ENCODE measurements at places on chromosomes 3 and 15.

DNA sequence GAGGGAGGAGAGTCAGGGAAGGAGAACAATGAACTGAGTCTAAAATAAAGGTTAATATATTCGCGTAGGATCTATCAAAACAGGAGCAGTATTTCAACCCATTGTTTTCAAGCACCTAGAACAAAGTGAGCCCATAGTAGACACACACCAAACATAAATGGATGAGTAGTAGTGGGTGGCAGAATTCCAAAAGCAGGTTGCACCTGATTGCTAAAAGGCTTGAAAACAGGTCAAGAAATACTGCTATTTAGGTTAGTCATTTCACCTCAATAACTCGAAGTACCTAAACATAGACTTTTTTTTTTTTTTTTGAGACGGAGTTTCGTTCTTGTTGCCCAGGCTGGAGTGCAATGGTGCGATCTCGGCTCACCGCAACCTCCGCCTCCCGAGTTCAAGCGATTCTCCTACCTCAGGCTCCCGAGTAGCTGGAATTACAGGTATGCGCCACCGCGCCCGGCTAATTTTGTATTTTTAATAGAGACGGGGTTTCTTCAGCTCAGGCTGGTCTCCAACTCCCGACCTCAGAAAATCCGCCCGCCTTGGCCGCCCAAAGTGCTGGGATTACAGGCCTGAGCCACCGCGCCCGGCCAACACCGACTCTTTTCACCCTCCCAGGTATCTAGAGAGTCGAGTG, 855 bp upstream of the ABHD5 start:
- no peak for DNase-seq

GRCh38 chr15:67508407-67508806, 12.5 kb upstream of the C15orf61 start:
- DNase-seq, result no peak

DNA sequence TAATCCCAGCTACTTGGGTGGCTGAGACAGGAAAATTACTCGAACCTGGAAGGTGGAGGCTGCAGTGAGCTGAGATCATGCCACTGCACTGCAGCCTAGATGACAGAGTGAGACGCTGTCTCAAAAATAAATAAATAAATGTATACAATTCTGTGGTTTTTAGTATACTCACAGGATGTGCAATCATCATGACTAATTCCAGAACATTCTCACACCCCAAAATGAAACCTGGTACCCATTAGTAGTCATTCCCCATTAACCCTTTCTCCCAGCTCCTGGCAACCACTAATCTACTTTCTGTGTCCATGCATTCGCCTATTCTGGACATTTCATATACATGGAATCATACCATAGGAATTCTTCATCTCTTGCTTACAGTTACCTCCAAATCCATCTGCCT, 44.5 kb downstream of the LRRFIP2 start:
- no peak for DNase-seq

GRCh38 chr15:26974120-26974780, 3.3 kb downstream of the GABRG3 start:
- DNase-seq, result no peak

GRCh38 chr3:12644331-12644937, 19.5 kb downstream of the RAF1 start:
- no peak for DNase-seq

- DNase-seq, result no peak
These were observed 56.8 kb upstream of the TPM1 start for GRCh38 chr15:62985768-62986167.

GRCh38 chr3:161770484-161771386, 274.1 kb downstream of the OTOL1 start:
- peak; percentile 5 for DNase-seq

GRCh38 chr3:37075955-37076354, 82.6 kb downstream of the MLH1 start:
- no peak for DNase-seq

DNA sequence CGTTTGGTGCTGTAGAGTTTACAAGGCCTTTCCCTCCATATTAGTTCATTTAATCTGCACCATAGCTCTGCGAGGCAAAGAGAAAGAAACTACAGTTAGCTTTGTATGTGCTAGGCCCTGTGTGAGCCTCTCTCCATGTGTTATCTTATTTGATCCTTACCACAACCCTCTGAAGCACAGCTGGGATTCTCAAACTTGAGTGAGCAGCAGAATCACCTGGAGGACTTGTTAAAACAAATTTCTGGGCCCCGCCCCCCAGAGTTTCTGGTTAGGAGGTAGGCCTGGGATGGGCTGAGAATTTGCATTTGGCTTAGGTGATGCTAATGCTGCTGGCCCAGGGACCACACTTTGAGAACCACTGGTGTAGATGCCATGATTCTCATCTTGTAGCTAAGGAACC, 12.3 kb downstream of the CA12 start:
- DNase-seq, result no peak

- no peak for DNase-seq
These were observed 353.6 kb downstream of the SHQ1 start for GRCh38 chr3:72494626-72495025.

DNA sequence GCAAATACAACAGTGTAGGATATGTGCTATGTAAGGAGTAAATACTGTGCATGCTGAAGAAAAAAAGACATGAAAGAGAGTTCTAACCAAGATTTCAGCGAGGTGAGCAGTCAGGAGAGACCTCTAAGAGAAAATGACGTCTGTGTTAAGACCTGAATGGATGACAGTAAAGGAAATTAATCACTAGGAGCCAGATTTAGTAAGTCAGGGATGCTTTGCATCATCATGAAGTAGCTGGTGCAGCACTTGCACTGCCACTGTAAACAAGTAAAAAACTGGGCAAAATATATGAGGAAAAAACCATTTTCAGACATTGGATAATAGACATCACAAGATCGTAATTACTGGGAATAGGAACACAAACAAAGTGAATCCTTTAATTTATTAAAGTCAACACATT, 32.6 kb downstream of the RTP4 start:
- no peak for DNase-seq

DNA sequence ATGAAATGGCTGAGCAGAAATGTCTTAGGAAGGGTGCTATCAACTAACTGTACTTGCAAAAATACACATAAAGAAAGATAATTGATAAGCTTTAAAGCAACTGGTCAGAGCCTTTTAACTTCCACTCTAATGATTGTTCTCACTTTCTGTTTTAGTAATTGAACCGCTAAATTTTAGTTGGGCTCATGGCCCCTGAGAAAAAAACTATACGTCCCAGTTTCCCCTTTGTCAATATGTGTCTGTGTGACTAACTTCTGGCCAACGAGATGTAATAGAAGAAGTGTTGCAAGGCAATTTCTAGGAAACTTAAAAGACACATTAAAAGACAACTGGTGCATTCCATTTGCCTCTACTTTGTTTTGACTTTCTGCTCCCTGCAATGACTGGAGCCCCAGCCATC, 223.9 kb downstream of the NR1D2 start:
- no peak for DNase-seq

GRCh38 chr3:54215521-54215920, 93.2 kb downstream of the CACNA2D3 start:
- DNase-seq, result no peak

DNA sequence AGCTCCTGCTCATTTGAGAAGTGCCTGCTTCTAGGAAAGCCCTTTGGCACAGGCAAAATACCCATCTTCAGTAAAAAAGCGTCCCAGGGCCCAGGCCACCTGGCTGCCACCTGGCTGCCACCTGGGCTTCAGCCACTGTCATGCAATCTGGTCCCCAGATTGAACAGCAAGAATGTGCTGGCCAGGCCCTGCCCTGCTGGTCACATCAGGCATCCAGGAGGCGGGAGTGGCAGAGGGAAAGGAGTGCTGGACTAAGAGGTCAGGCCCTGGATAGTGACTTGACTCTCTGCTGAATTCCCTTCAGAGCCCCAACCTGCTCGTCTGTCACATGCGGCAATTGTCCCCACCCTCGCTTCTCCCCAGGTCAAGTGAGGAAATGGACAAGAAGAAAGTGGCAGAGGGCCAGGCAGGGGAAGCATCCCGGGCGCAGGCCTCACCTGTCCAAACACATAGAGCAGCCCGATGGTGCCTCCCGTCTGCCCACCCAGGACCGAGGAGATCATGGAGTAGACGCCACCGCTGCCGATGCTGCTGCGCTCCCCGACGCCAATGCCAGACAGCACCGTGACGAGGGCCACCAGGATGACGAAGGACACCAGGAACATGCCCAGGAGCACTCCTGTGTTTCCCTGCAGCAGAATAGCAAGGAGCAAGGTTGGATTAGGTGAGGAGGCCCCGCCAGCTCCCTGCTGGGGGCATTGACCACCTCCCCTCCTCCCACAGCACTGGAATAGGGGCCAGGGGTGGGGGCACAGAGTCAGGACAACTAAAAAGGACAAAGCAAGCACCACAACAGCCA, 25.5 kb downstream of the SLC12A8 start:
- no peak for DNase-seq

GRCh38 chr3:82229397-82229796, 468.0 kb upstream of the GBE1 start:
- DNase-seq, result no peak

GRCh38 chr3:99471353-99472323, 166.8 kb upstream of the COL8A1 start:
- DNase-seq, result no peak

DNA sequence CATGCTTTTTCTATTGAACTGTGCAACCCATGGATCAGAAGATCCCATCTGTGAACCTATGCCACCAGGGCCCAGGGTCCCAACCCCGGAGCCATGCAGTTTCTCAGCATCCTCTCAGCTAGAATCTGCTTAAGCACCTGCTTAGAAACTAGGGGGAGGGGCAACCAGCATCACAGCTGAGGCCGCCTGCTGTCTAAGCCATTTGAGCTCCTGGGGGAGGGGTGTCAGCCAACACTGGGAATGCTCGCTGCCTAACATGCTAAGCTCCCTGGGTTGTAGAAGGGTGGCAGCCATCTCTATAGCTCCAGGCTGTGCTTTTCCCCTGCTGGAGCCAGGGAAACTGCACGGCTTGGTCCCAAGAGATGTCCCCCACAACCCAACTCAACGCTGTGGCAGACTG, 322.8 kb downstream of the EDEM1 start:
- no peak for DNase-seq

DNA sequence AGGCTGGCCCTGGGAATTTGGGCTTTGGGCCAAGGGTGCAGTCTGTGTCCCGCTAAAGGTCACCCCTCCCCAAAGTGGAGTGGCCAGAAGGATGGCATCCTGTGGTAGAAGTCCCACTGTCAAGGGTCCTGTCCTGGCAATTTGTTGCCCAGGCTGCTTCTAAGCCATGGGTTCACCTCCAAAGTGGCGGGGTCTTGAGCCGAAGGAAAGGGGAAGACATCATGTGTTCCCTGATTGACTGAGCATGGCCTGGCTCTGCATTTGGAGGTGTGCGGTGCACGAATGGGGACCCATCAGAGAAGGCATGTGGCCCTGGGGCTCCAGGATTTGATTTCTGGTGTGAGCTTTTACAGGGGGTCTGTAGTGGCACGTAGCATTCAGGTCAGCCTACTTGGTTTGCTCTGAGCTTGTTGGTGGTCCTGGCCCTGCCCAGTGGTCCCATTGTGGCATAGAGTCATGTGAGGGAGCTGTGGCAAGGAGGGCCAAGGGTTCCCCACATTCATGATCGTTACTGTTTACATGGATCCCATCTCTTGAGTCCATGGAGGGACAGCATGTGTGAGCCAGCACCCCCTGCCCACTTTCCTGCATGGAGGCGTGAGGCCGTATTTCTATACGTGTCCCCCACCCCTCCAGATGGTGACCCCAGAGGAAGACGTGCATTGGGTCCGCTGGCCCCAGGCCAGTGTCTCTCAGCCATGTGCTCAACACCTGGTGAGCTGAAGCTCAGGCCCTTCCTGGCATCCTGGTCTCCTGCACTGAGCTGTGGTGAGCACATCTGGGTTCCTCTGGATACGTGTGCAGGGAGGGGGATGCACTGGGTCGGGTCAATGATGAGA, 225.1 kb downstream of the SNRPN start:
- no peak for DNase-seq

GRCh38 chr3:166837535-166837934, 542.6 kb downstream of the ZBBX start:
- no peak for DNase-seq

DNA sequence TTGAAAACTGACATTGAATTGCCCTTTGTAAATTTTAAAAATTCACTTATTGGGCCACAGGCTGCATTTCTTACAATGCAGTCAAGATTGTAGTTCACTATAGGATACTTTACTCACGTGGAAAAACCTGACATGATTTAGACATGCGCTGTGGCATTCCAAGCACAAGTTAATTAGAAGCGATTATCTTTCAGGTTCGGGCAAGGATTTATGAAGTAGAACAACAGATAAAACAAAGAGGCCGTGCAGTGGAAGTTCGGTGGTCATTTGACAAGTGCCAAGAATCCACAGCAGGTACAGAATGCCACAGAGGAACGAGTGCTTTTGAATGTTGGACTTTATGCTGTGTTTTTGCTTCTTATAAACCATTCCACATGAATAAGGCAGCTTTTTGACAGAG, 37.8 kb downstream of the GPR171 start:
- no peak for DNase-seq

- no peak for DNase-seq
These were observed 8.8 kb downstream of the PRICKLE2 start for GRCh38 chr3:64216274-64217147.

- DNase-seq, result no peak
These were observed 68.6 kb downstream of the ZNF621 start for GRCh38 chr3:40593351-40593750.

DNA sequence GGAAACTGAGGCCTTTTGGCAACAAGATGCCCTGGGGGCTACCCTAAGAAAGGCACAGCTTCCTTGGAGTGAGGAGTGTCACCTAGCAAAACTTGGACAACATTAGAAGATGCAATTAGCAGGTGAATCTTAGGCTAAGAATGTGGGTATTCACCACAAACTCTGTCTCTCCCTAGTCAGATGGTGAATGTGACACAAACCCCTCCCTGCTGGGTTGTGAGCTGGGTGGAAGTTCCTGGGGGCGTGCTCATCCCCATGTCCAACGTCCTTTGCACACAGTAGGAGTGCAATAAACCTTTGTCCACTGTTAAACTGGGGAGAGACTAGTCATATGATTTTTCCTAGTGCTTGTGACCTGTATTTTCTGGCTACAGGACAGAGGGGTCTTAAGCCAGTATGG, 67.1 kb upstream of the SH3GL3 start:
- no peak for DNase-seq

DNA sequence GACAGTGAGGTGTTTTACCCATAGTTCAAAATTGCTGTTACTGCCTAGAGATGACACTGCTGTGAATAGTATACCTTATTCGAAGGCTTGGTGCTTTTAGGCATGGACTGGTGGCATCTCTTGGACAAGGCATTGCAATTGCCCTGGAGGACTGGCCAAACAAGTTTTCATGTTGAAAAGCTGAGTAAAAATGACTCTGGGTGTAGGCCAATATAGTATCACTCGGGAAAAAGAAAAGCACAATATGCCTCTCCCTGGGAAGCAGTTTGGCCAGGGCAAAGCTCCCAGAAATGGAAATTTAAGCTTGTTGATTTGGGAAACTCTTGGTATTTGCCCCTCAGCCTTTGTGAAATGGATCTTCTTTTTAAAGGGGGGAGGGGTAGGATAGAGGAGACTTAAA, 54.8 kb downstream of the ZNF609 start:
- no peak for DNase-seq

GRCh38 chr3:126553284-126554084, 5.2 kb downstream of the C3orf22 start:
- no peak for DNase-seq

GRCh38 chr15:70023064-70023768, 74.5 kb downstream of the TLE3 start:
- peak; percentile 75 for DNase-seq

GRCh38 chr3:193701953-193702635, 109.1 kb downstream of the OPA1 start:
- peak; percentile 56 for DNase-seq

All from inflammatory macrophage (primary cell).